Hepatocyte (in vitro differentiated cells): ENCODE measurements at places on chromosomes 1 and 21.
A peak's percentile ranks its signal among the peaks of the same experiment; 100 is the strongest.

DNA sequence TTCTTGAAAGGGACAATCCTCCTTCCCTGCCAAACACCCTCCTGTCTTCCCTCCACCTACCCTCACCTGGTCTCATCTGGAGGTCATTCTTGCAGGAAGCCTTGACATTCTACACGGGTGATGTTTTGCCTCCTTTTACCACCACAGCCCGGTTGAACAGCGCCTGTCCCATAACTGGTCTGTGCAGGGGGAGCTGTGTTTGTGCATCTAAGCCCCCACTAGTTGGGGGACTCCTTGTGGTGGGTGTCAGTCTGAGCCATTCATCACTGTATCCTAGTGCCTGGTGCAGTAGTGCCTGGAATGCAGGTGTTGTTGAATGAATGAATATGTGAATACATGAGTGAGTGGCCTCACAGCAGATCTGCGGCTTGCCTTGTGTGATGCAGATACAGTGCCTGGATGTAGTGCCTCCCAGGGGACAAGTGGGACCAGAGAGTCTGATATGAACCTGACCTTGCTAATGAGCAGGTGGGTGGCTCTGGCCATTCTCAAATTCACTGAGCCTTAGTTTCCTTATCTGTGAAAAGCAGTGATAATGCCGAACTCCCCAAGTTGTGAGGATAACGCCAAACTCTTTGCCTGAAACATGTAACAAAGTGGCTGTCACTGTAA, 79.8 kb downstream of the OMA1 start:
- H3K4me1 ChIP-seq: no peaks in the 10 kb centered on the region
- no peak for DNase-seq
- no peaks in the 10 kb centered on the region for H3K36me3 ChIP-seq
- H3K4me3 ChIP-seq: no peak overlapping the region
- no peaks in the 10 kb centered on the region for H3K27me3 ChIP-seq

DNA sequence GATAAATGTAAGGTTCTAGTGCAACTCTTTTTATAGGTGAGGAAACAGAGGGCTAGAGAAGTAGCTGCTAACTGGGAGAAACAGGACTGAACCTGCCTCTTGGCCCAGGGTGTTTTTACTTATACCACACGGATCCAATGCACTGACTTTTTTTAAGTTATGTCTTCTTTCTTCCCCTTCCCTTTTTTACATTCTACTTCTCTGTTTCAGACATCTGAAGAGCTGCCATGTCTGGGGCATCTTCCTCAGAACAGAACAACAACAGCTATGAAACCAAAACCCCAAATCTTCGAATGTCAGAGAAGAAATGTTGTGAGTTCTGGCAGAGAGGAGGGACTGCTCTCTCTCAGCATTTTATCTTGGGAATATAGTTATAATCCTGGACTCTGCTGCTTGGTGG, 1.4 kb downstream of the PFKFB2 start:
- peak overlapping the region; percentile 3 for H3K27ac ChIP-seq
- H3K36me3 ChIP-seq: no peaks in the 10 kb centered on the region
- no peaks in the 10 kb centered on the region for H3K27me3 ChIP-seq
- H3K4me1 ChIP-seq: peaks cover 16% of the 10 kb centered on the region
- no peak overlapping the region for H3K4me3 ChIP-seq

GRCh38 chr1:198543670-198544260, 3.3 kb upstream of the ATP6V1G3 start:
- no peaks in the 10 kb centered on the region for H3K4me1 ChIP-seq
- no peak overlapping the region for H3K27ac ChIP-seq
- no peak for DNase-seq
- H3K27me3 ChIP-seq: no peaks in the 10 kb centered on the region
- no peak overlapping the region for H3K4me3 ChIP-seq

DNA sequence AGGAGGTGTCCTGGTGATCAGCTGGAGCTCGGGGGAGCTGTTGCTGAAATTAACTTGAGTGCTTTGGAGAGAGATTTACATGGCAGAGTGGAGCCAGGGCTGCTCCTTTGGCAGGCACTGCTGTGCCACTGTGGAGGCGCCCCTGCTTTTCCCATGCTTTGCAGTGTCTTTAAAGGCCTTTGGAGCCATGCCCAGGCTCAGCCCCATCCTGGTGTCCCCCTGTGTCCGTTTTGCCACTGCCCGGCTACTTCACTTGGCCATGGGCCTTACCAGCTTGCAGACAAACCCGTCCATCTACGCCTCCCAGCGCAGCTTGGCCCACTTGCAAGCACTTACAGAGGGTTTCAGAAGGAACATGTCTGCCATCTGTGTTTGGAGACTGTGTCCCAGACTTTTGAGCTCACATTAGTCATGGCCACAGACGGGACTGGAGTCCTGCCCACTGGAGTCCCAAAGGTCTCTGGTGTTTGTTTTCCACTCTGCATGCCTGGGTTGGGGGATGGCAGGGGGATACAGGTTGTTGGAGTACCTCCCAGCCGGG, 18.2 kb upstream of the LAMTOR5 start:
- H3K4me3 ChIP-seq: no peak overlapping the region
- no peak for DNase-seq
- no peaks in the 10 kb centered on the region for H3K4me1 ChIP-seq
- no peaks in the 10 kb centered on the region for H3K27me3 ChIP-seq
- peak overlapping the region; percentile 63 for H3K27ac ChIP-seq

GRCh38 chr1:145858238-145858900, 512 bp downstream of the PIAS3 start:
- no peaks in the 10 kb centered on the region for H3K36me3 ChIP-seq
- peaks cover 5% of the 10 kb centered on the region for H3K4me1 ChIP-seq
- no peaks in the 10 kb centered on the region for H3K27me3 ChIP-seq
- DNase-seq: peak; percentile 73
- H3K27ac ChIP-seq: peak overlapping the region; percentile 94
- H3K4me3 ChIP-seq: peak overlapping the region; percentile 51

DNA sequence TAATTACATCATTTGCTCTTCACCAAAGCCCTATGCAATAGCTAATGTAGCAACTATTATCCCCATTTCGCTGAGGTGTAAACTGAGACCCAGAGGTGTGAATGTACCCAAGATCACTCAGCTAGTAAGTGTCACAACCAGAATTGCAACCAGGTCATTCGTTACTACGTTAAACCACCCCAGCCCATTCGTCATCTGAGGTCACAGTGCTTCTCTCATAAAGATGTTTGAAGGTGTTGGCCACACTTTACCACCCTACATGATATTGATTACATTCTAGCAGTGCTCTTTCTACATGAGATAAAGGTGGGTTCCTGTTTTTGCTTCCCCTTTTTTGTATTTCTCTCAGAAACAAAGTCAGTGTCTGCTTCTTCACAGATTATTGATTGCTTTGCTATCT, 195.3 kb downstream of the ZBTB18 start:
- no peaks in the 10 kb centered on the region for H3K27me3 ChIP-seq
- DNase-seq: no peak
- H3K27ac ChIP-seq: no peak overlapping the region
- no peaks in the 10 kb centered on the region for H3K36me3 ChIP-seq

DNA sequence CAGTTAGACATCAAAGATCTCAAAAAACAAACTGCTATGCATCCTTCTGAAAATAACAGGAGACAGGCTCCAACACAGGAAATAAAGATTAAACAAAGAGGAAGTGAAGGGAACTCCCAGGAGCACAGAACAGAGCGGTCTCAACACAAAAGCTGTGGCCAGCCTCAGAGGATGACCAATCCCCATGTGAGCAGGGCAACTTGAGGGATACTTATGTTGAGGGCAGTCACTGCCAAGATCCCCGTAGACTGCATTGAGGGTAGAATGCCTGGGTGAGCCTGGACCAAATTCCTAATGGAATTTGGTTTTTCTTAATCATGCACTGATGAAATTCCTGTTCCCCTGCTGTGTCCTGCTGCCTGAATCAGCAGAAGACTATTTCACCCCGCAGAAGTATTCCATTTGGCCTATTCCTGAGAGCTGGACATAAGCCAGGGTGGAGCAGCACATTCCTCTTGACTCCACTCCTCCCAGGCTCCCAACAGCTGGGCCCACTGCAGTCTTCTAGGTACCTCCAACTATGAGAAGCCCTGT, 49.0 kb downstream of the JAK1 start:
- peak; percentile 35 for DNase-seq
- peak overlapping the region; percentile 91 for H3K27ac ChIP-seq
- no peaks in the 10 kb centered on the region for H3K36me3 ChIP-seq
- no peak overlapping the region for H3K4me3 ChIP-seq

DNA sequence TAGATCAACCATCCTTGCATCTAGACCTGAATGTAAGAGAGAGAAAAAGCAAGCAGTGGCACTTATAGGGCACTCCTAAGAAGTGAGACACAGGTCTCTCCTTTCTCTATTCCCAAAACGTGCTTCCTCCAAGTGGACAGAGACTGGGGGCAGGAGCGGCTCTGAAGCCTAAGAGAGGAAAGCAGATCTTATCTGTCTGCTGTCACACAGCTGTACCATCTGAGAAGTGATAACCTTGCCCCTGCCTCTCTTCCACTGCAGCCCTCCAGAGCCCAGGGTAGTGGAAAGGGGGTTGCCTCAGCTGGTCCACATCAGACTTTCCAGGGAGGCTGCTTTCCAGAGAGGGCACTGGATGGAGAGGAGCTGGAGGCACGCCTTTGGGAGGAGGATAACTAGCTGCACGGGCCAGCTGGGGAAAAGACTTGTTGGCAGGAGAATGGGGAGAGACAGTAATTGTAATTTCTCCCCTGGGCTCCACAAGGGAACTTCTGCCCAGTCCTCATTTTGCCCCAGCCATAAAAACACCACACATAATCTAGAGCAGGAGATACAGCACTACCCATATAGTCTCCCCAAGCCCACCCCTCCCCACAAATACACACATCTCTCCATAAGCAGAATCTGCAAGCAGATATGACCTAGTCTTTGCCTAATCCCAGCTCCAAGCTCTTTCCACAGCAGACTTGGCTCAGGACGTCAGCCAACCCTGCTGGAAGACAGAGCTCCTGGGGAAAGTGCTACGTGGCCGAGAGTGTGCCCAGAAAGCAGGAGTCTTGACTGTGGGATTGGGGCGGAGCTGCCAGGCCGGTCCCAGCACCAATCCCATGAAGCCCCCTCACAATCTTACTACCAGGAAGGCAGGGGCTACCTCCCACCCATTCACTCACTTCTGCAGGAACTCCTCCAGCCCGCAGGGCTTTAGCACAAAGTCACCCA, 31.2 kb downstream of the PIK3C2B start:
- H3K4me3 ChIP-seq: no peak overlapping the region
- peak overlapping the region; percentile 54 for H3K27ac ChIP-seq
- peak; percentile 44 for DNase-seq
- H3K4me1 ChIP-seq: peaks cover 7% of the 10 kb centered on the region
- no peaks in the 10 kb centered on the region for H3K36me3 ChIP-seq
- H3K27me3 ChIP-seq: no peaks in the 10 kb centered on the region

DNA sequence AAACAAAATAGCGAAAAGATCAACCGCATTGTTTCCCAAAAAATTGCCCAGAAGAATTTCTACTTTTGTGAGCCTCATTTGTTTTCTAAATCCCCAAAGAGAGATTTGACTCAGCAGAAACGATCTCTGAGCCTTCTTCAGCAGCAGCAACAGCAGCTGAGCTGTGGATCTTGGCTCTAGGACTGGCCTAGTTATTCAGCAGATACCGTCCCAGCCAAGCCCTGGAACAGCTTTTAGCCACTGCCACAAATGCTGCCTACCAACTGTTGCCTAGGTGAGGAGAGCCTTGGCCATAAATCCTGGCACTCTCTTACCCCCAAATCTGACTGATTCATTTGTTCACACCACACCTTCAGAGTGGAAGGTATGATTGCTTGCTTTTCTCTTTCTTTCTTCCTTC, 320.1 kb downstream of the TGFB2 start:
- H3K4me1 ChIP-seq: peaks cover 5% of the 10 kb centered on the region
- no peaks in the 10 kb centered on the region for H3K36me3 ChIP-seq
- H3K27ac ChIP-seq: peak overlapping the region; percentile 28
- DNase-seq: peak; percentile 30

DNA sequence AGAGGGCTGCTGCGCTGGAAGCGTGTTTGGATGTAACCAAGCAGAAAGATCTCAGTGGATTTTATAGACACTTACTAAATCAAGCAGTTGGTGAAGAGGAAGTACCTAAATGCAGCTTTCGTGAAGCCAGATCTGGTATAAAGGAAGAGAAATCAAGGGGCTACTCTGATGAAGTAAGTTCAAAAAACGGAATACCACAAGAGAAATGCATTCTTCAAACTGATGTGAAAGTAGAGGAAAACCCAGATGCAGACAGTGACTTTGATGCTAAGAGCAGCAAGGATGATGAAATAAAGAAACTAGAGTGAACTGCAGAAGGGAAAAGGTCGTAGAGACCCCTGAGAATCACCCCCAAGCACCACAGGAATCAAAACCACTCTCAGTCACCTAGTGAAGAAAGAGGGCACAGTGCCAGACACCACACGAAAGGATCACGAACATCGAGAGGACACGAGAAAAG, 40.8 kb upstream of the NEXN start:
- no peaks in the 10 kb centered on the region for H3K4me1 ChIP-seq
- no peak overlapping the region for H3K4me3 ChIP-seq
- no peaks in the 10 kb centered on the region for H3K27me3 ChIP-seq
- no peak for DNase-seq

DNA sequence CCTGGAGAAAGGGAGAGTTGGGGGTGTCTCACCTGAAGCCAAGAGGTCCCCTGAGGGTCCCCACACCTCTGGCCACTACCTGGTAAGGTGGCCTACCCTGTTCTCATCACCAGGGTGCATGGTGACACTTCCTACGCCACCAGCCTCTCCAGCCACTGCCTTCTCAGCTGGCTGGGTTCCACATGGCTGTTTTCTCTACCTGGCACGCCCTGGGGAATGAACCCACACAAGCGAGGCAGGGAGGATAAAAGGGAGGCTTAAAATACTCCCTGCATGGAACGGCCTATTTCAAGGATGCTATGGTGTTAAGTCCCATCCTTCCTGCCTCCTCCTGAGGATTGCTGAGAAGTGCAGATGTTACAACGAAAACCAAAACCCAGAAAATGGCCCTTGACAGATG, 84.7 kb downstream of the PIK3CD start:
- no peak overlapping the region for H3K27ac ChIP-seq
- no peak for DNase-seq
- H3K4me1 ChIP-seq: no peaks in the 10 kb centered on the region
- H3K36me3 ChIP-seq: no peaks in the 10 kb centered on the region

- no peaks in the 10 kb centered on the region for H3K4me1 ChIP-seq
- H3K36me3 ChIP-seq: no peaks in the 10 kb centered on the region
- H3K4me3 ChIP-seq: no peak overlapping the region
- no peak overlapping the region for H3K27ac ChIP-seq
Measured at GRCh38 chr1:236998546-236998945, 5.7 kb downstream of the MT1HL1 start.

DNA sequence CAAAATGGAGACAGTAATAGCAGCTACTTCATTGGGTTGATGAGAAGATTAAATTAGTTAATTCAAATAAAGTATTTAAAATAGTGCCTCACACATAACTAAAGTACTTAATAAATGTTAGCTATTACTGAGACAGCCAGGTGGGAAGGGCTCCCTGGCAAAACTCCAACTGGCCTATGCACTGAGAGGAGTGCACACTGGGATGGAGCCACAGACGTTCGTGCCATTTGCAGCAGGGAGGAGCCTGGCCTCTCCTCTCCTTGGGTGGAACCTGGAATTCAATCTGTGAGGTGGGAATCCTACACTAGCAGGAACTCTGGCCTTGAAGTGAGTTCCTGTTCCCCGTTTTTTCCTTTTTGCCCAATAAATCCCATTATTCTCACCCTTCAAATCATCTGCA, 28.1 kb downstream of the SLC5A9 start:
- H3K4me3 ChIP-seq: no peak overlapping the region
- no peaks in the 10 kb centered on the region for H3K36me3 ChIP-seq
- peak; percentile 29 for DNase-seq
- H3K27me3 ChIP-seq: no peaks in the 10 kb centered on the region
- H3K27ac ChIP-seq: no peak overlapping the region
